Cardiac muscle cell (in vitro differentiated cells and primary cell): ENCODE measurements at places on chromosomes 1 and 21. TPM values are rescaled to one million over a fixed set of nuclear protein-coding genes. Genes with fewer than 3 reads are reported as not detected.

The MCOLN2 gene
- not detected in 2 replicates for total RNA-seq

- no peak for DNase-seq
Observed at GRCh38 chr1:192535916-192536664, 39.5 kb upstream of the RGS1 start.

DNA sequence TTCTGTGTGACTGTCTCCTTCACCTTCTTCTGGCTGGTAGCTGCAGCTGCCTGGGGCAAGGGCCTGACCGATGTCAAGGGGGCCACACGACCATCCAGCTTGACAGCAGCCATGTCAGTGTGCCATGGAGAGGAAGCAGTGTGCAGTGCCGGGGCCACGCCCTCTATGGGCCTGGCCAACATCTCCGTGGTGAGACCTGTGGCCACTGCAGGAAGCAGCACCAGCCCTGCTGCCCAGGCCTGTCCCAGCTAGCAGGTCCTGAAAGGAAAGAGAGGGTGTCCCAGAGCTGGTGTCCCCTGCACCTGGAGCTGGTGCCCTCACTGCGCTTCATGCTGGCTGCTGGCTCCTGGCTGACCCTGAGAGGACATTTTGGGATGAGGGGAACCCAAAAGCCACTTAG, 5.9 kb upstream of the ATXN7L2 start:
- DNase-seq = no peak

GRCh38 chr1:170355267-170355801, 176.6 kb upstream of the GORAB start:
- no peak for DNase-seq

DNA sequence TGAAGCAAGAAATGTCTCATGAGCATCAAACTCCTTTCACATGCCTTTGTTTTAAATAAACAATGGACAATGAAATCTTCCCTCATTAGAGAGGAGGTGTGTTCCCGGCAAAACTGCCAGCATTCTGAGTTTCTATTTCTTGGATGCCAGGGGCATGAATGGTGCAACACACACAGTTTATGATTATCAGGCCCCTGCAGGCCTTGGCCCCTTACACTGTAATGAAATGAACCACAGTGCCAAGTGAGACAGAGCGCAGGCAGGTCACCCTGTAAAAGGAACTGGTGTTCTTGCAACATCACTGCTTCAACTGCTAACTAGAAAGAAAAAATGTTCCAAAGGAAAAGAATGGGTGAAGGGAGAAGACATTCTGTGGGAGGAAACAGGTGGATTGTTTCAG, 3.8 kb upstream of the PIGC start:
- peak; percentile 60 for DNase-seq

DNA sequence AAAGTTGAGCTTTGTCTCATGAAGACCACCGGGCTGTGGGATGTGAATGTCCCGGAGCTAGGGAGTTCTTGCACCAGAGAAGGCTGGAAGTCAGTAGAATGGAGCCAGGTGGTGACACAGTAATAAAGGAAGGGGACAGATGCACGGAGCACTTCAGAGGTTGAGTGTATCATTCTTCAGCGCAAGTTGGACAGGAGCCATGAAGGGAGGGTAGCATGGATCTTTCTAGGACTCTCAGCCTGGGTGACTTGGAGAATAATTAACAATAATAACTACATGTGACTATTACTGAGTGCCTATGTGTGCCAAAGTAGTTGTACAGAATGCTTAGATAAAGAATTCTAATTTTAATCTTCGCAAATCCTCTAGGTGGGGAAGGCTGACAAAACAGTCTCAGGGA, 258.7 kb upstream of the AJAP1 start:
- no peak for DNase-seq

The SELENON gene
- total RNA-seq = 97.3 and 123 TPM in 2 replicates

DNA sequence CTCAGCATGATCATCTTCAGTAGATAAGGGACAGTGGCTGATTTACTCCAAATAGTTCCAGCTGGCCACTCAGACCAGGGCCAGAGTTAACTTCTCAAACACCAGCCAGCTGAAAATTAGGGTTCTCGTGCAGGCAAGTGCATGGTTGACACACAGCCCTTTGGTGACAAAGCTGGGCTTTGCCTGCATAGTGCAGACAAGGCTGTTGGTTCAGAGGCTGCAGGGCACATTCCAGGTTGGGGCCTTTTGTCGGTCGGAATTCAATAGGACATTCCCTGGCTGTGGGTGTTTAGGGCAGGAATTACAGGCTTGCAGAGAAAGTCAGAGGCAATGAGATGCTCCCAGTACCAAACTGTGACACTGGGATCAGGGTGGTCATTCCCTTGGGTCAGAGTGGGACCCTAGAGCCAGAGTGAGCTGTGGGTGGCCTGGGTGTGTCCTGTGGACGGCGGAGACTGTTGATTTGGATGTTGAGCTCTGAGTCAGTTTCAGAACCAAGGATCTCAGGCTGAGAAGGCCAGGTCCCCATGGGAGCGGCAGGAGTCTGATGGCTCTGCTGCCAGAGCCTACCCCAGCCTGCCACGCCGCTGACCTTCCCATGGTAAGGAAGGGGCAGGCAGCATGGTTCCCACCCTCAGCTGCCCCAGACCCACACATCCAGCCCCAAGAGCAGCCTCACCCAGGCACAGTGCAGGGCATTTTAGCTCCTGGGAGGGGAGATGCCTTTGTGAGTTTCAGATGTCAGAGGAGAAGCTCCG, 56.2 kb downstream of the STUM start:
- DNase-seq = peak; percentile 57

- no peak for DNase-seq
Observed at GRCh38 chr1:160308451-160309184, 23.7 kb upstream of the PEX19 start.

The CGN gene
- total RNA-seq = 4.3 and 4.9 TPM in 2 replicates

The BCAR3 gene
- 4.3 and 4.5 TPM in 2 replicates for total RNA-seq

DNA sequence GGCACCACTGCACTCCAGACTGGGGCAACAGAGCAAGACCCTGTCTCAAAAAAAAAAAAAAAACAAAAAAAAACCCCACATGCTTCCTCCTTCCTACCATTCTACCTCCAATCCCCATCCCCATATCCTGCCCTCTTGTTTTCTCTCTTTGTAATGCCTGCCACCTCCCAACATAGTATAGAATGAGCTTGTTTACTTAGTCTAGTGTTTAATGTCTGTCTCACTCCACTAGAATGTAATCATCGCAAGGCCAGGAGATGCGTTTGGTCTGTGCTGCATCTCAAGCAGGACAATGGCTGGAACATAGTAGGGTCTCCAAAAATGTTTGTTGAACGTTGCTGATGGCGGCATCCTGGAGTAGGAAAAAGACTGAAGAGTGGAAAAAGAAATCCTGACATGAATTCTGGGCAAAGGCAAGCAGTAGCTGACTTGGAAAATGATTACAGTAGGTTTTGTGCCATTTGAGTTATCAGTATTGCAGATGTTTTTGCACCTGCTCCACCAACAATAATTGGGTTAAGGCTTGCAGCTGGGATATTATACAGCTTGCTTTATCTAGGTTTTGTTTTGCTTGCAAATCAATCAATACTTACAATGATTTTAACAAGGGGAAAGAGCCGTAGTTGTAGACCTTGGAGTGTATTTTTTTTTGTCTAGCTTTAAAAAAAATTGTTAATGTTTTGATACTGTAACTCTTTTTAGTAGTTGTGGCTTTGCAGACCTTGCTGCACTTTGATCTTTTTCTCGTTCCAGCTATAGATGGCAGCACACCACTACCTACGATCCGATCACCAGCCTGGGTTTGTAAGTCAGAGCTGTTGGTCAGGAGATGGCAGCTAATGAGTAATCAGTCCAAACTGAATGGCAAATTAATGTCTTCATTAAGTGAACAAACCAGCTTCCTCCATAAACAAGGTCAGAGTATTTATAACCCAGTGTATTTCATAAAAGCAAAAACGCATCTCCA, 62.4 kb downstream of the BACH1 start:
- DNase-seq = no peak

- no peak for DNase-seq
Observed at GRCh38 chr1:12006167-12006921, 13.0 kb upstream of the MIIP start.

DNA sequence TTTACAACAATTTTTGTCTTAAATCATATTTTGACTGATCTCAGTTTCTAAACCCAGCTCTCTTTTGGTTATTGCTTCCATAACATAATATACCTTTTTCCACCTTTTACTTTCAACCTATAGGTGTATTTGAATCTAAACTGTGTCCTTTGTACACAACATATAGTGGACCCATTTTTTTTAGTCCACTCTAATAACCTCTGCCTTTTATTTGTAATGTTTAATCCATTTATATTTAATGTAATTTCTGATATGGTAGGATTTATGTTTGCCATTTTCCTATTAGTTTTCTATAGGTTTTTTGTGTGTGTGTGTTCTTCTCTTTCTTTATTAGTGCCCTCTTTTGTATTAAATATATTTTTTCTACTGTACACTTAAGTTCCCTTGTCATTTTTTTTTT, 22.4 kb upstream of the SLAMF1 start:
- DNase-seq = no peak

DNA sequence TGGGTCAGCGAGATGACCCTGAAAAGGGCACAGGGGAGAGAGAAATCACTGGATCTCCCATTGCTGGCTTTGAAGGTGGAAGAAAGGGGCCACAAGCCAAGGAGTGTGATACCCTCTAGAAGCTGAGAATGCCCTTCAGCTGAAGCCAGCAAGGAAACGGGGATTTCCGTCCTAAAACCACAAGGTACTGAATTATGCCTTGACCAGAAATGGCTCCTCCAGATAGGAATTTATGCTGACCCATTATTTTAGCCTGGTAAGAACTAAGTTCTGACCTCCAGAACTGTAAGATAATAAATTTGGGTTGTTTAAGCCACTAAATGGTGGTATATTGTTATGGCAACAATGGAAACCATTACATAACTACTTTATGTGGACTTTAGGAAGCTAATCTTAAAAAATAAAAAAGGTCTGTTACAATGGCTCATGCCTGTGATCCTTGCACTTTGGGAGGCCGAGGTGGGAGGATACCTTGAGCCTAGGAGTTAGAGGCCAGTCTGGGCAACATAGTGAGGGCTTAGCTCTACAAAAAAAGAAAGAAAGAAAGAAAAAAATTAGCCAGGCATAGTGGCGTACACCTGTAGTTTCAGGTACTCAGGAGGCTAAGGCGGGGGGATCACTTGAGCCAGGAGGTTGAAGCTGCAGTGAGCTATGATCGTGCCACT, 3.6 kb upstream of the H6PD start:
- no peak for DNase-seq

DNA sequence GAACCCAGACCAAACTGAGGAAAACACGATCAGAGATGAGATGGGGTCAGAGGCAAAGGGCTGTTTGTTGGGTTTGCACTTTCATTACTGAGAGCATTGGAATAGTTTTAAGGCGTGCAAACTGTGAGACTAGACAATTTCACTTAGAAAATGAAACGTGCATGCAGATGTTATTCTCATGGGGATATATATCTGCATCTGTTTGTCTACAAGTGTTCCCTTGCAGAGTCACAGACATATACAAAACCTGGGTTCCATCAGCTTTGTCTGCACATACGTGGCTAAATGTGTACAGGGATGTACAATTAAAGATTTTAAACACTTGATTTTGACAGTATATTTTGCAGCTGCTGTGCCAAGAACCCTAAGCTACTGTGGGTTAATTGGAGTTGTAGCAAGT, 355.4 kb downstream of the KIF26B start:
- no peak for DNase-seq

GRCh38 chr1:8439015-8439702, 121.2 kb downstream of the SLC45A1 start:
- DNase-seq = peak; percentile 91

The GPATCH3 gene
- total RNA-seq = 11.0 and 16.1 TPM in 2 replicates

The PLCH2 gene
- total RNA-seq = 0.33 and 0.53 TPM in 2 replicates

The OPRD1 gene
- total RNA-seq = 0.25 and 0.60 TPM in 2 replicates

- DNase-seq = no peak
Observed at GRCh38 chr1:240808381-240808780, 196.4 kb upstream of the GREM2 start.

The GREM2 gene
- 10.5 and 11.6 TPM in 2 replicates for total RNA-seq

- no peak for DNase-seq
Observed at GRCh38 chr1:39631361-39632322, 7.8 kb downstream of the HEYL start.

The SNRNP40 gene
- total RNA-seq = 39.5 and 54.8 TPM in 2 replicates

GRCh38 chr1:104136621-104137020, 386.9 kb downstream of the AMY1C start:
- DNase-seq = no peak

GRCh38 chr1:88708011-88708410, 23.9 kb downstream of the PKN2 start:
- DNase-seq = no peak

DNA sequence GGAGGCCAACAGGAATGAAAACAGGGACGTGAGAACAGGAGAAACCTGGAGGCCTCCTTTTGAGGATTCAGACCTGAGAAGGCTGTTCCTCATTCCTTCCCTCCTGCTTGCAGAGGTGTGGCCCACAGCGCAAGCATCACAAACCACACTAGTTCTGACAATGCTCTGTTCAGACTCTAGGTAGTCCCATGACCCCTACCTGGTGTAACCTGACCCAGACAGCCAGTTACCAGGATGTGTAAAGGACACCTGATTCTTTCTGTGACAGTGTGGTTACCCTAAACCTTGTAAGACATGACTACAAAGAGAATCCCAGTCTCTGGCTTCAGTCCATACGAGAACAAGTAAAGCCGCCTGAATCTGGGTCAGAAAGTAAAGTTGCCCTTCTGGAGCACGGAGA, 3.2 kb downstream of the MECR start:
- DNase-seq = no peak

DNA sequence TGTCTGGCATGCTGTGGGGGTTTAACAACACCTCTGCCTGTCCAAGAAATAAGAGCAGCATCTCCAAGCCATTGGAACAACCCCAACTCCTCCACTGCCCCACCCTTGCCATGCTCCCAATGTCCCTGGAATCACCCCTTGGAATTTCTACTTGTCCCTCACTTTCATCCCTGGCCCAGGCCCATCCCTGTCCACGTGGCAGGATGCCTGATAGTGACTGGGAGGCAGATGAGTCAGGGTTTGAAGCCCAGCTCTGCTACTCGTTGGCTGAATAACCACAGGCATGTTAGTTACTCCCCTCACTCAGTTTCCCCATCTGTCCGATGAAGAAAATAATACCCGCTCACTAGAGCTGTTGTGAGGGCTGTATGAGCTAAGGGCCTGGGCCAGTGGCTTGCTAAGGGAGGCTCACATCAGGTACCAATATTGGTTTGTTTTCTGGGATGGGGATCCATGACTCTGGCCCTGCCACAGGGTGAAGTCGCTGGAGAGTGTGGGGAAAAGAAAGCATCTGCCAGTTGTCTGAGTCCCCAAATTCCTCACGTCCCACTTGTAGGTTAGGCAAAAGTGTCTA, 99.4 kb upstream of the TLR5 start:
- DNase-seq = no peak

DNA sequence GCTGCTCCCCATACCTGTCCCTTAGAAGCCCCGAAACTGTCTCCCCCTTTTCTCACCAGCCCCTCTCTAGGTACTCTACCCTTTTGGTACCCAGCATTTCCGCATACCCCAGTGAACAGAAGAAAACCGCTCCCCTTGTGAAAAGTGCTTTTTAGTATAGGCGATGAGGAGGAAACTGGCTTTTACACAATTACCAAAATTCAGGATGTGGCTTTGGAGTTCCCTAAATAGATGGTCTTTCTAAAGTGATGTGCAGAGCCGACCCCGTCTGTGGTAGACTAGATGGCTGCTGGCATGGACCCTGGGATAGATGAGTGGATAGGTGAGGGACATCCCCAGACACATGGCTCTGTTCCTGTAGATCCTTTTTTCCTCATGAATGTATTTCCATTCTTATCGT, 2.6 kb upstream of the PER3 start:
- no peak for DNase-seq

The ZNF644 gene
- total RNA-seq = 37.3 and 43.6 TPM in 2 replicates

The FCRL1 gene
- not detected in 2 replicates for total RNA-seq
